ENCODE measurements at places on chromosomes 5 and 9. TPM values are rescaled to one million over a fixed set of nuclear protein-coding genes. Genes with fewer than 3 reads are reported as not detected.
A peak's percentile ranks its signal among the peaks of the same experiment; 100 is the strongest.

DNA sequence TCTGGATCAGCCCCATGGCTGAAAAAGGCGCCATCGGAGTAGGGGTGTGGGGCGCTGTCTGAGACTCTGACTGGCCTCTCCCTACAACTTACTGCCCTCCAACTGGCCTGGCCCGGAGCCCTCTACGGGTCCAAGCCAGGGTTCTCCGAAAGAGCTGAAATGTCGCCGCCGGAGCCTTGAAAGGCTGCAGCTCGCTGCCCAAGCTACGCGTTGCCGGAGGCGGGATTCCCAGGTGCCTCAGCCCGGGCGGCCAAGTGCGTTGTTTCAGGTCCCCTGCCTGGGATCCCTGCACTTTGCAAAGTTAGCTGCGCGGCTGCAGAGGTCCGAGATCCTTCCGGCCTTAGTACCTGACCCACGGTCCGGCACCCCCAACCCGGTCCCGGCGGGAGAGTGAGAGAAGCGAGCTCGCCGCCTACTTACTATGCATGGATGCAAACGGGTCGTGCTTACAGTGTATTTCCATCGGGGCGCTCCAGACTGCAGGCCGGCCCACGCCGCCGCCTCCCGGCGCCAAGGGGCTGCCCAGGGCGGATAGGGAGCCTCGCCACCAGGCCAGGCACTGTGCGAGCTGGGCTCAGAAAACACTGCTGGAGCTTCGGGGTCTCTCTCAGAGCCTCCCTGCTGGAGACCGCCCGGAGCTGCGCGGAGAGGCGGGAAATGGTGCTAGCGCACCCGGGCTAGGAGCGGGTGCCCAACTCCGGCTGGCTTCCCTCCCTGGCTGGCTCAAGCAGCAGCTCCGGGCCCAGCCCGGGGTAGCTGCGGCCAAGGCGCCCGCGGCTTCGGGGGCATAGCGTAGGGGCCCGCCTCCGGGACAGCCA is 7.7 kb downstream of the PAX5 start:
- H3K27ac ChIP-seq, result no peak overlapping the region
- H3K4me3 ChIP-seq, result peak overlapping the region; percentile 58
- peaks cover 4% of the 10 kb centered on the region for H3K36me3 ChIP-seq
- H3K27me3 ChIP-seq, result peaks cover 89% of the 10 kb centered on the region
- DNase-seq, result no peak

DNA sequence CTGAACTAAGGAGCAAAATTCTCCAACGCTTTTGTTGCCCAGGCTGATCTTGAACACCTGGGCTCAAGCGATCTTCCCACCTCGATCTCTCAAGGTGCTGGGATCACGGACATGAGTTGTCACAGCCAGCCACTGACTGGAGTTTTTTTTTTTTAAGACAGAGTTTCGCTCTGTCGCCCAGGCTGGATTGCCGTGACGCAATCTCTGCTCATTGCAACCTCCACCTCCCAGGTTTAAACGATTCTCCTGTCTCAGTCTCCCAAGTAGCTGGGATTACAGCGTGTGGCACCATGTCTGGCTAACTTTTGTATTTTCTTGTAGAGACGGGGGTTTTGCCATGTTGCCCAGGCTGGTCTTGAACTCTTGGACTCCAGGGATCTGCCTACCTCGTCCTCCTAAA is 58.2 kb downstream of the EHMT1 start:
- no peak for DNase-seq
- H3K36me3 ChIP-seq, result peaks cover 6% of the 10 kb centered on the region
- H3K4me3 ChIP-seq, result no peak overlapping the region
- no peaks in the 10 kb centered on the region for H3K27me3 ChIP-seq
- no peak overlapping the region for H3K27ac ChIP-seq

- no peak overlapping the region for H3K4me3 ChIP-seq
- no peaks in the 10 kb centered on the region for H3K27me3 ChIP-seq
- H3K27ac ChIP-seq, result no peak overlapping the region
- no peaks in the 10 kb centered on the region for H3K36me3 ChIP-seq
These were observed 20.8 kb downstream of the RGS3 start for GRCh38 chr9:113484258-113484730.

The SPATA31D4 gene
- total RNA-seq, result not detected

The ENTREP1 gene
- not detected for total RNA-seq

The CMYA5 gene
- total RNA-seq, result 0.20 TPM

GRCh38 chr5:9686216-9686615 is 56.1 kb upstream of the TAS2R1 start:
- no peak for DNase-seq
- H3K4me1 ChIP-seq, result peaks cover 2% of the 10 kb centered on the region
- H3K27ac ChIP-seq, result no peak overlapping the region
- H3K36me3 ChIP-seq, result no peaks in the 10 kb centered on the region
- no peak overlapping the region for H3K4me3 ChIP-seq
- no peaks in the 10 kb centered on the region for H3K27me3 ChIP-seq

The LRRC70 gene
- total RNA-seq, result 0.85 TPM

DNA sequence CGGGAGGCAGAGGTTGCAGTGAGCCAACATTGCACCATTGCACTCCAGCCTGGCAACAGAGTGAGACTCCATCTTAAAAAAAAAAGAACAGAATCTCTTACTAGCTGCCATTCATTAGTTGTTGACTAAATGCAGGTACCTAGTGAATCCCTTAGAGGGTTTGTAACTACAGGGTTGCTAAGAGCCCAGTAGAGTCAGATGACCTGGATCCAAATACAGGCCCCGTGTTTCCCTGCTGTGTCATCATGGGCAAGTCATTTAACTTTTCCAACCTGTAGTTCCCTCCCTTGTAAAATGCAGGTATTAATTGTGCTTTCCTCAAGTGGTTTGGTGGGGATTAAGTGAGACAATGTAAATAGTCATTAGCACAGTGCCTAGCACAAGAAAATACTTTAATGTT is 32.8 kb downstream of the PLAC8L1 start:
- no peaks in the 10 kb centered on the region for H3K36me3 ChIP-seq
- no peak overlapping the region for H3K4me3 ChIP-seq
- no peak for DNase-seq
